Stimulated activated CD8-positive, alpha-beta memory T cell treated with anti-CD3 and anti-CD28 coated beads, Interleukin-7, amount 100 ng/mL, for 4 hours (primary cell): ENCODE measurements at places on chromosomes 7 and 10.

DNA sequence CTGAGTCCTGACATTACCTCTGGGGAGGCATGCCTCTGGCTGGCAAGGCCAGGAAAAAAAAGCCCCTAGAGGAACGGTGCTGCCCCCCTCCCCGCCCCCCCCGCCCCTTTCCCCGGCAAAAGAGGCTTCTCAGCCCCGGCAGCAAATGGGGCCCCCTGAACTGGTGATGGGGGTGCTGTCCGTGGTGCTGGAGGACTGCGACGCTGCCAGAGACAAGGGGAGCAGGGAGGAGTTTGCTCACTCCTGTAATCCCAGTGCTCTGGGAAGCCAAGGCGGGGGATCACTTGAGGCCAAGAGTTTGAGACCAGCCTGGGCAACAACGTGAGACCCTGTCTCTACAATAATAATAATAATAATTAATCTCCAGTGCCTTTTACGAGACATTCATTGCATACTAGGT, 23.7 kb downstream of the SRRM3 start:
- DNase-seq = no peak

GRCh38 chr7:18941207-18941606, 176.2 kb downstream of the TWIST1 start:
- DNase-seq = no peak

DNA sequence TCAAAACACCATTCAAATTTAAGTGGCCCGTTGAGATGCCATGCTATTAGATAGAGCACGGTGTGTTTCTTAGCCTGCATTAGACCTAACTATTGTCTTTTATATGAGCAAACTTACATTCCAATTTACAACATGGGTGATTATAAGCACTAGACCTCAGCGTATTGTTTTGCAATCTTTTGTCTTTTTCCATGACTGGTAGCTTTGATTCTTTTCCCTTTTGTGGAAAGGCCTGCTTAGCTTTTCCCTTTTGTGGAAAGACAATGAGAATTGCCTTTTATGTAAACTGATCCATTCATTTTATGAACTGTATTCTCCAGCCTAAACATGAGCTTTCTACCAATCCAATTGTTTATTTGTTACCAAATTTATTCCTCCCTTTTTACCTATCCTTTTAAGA, 823.1 kb downstream of the CCSER2 start:
- DNase-seq = no peak

- DNase-seq = no peak
These were observed 16.0 kb downstream of the CHST15 start for GRCh38 chr10:124077208-124077993.

- DNase-seq = no peak
These were observed 67.1 kb downstream of the IKZF1 start for GRCh38 chr7:50371551-50372021.

GRCh38 chr10:11443468-11444154, 167.8 kb downstream of the USP6NL start:
- DNase-seq = no peak

DNA sequence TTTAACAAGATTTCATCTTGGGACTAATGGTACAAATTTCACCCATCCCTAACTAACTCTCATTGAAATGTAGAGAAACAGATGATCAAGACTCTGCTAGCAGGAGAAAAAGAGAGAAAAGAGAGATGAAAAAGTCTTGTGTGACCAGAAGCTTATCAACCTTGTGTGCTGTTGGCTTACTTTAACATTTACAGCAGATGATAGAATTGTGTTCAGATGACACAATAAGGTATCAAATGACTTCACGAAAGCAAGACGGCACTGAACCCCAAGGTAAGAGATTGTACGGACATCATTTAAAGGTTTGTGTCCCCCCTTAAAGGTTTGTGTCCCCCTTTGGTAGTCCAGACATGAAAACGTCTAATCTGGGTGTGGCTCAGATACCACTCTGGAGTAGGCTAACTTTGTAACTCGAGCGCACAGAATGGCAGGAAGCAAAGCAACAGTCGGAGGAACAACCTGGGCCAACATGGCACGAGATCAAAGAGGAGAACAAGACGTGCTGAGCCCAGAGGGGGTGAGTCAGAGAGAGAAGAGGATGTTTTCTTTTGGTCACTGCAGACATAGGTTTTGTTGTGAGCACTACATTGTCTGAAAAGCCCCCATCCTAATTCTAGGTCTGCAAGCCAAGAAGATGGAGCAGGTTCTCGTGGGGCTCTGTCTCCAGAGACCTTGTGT, 10.4 kb upstream of the LMBR1 start:
- DNase-seq = peak; percentile 3

DNA sequence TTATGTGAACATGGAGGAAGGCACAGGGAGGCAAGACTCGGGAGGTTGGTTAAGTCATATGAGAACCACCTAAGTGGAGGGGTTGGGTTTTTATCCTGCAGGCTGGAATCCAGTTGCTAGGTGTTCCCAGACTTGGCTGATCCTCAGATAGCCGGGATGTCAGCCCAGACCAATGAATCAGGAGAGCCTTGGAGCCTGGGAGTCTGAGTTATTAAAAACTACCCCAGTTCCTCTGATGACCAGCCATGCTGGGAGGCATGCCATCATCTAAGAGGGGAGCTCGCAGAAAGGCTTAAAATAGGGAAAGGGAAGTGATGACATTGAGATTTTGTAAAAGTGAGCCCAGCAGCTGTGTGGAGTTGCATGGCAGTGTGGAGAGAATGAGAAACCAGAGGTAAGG, 238.1 kb downstream of the ZNF248 start:
- no peak for DNase-seq

DNA sequence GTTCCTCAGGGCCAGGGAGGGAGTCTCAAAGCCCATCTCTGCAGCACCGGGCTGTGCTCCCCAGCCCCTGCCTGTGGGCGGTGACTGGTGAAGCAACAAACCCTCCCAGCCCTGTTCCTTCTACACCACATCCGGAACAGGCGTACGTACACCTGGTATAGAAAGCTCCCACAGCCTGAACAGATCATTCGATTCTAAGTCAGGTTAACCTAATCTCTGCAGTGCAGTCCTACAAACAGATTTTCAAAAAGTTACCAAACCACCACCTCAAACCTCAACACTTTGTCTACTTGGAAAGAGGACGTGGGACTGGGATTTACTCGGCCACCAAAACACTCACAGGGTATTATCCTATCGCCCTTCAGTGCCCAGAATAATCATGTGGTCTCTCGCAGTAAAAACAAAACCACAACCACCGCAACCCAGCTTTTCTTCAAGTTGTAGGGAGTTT, 238.4 kb downstream of the DIP2C start:
- peak; percentile 34 for DNase-seq

DNA sequence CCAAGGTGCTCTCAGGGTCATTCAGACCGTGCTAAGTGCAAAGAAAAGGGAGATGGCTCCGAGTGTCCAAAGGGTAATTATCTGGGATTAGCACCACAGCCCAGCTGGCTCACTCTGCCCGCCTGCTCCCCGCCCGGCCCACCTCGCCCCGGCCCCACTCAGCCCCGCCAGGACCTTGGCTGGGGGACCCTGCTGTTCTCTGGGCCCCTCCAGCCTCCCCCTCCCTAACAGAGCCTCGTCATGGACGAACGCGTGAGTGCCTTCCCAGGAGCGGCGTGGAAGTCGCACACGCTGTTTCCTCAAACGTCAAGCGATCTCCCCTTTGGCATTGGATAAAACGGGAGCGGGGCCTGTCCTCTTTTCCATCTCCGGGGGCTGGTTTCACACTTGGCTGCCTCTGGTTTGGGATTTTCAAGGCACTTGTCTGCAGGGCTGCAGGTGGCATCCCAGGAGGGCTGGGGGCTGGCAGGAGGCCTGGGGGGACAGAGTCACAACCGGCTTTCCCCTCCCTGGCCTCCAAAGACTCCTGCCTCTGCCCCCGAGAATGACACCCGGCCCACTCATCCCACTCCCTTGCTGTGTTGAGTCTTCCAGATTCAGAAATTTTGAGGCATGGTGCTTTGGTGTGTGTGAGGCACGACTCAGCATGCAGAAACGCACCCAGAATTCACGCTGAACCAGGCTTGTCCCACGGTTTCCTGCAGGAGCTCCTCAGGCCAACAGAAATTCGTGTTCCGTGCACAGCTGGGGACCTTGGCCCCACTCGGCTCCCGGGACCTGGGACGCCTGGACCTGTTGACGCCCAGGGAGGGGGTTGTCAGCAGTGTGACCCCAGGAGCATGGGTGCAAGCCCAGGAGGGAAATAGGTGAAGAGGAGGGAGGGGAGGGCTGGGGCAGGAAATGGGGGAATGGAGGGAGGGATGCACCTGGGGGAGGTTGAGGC, 110.0 kb downstream of the PDGFA start:
- DNase-seq = no peak

GRCh38 chr7:126362746-126363145, 890.0 kb downstream of the GRM8 start:
- no peak for DNase-seq

DNA sequence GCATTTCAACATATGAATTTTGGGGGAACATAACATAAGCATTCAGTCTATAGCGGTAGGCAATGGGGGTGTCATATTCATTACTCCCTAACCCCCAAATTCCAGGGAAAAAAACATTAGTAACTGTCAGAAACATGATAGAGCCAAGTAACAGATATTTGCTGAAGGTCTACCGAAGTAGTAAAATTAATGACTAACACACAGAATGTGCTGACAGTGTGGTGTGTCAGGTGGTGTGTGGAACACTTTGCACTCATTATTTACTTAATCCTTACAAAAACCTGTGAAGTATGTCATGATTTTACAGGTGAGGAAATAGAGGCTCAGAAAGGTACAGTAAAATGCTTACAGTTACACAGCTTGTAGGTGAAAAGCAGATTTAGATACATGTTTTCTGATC, 85.4 kb upstream of the RHOBTB1 start:
- DNase-seq = no peak

DNA sequence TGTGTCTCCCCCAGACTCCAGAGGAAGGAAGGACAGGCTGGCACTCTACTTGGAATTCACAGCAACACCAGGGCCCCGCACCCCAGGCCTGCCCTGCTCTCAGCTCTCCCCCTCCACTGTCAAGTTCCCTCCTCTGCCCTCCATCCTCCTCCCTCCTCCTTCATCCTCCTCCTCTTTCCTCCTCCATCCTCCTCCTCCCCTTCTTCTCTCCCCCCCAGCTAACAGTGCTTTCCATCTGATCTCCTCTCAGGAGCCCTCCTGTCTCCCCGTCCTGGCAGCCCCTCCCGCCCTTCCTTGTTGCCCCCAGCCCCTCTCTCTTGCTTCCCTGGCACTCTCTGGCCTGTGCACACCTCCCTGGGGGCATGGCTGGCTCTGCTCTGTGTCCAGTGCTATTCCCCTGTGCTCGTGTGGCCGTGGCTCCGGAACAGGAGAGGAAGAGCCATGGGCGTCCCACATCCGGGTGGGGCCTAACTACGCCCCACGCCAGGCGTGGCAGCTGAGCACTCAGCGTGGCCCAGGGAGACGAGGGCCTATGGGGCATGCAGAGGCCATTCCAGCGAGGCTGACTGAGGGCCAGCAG, 64.2 kb downstream of the PWWP2B start:
- no peak for DNase-seq

DNA sequence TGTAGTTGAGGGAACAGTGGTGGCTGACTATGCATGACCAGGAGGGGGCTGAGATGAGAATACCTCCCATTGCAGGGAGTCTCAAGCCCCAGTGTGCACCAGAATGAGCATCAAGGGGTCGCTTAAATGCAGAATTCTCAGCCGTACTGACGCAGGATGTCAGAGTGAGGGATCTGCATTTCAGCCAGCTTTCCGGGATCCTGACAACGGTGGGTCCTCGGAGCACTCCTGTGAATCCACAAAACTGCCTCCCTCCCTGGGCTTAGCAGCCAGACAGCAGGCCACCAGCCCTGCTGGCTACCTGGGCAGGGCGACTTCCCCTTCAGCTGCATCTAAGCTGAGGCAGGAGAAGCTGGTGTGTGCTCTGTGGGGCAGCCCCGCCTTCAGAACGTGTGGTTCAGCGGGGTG, 21.8 kb upstream of the LOXL4 start:
- DNase-seq = no peak

- DNase-seq = no peak
These were observed 50.6 kb upstream of the STRIP2 start for GRCh38 chr7:129383542-129384132.

DNA sequence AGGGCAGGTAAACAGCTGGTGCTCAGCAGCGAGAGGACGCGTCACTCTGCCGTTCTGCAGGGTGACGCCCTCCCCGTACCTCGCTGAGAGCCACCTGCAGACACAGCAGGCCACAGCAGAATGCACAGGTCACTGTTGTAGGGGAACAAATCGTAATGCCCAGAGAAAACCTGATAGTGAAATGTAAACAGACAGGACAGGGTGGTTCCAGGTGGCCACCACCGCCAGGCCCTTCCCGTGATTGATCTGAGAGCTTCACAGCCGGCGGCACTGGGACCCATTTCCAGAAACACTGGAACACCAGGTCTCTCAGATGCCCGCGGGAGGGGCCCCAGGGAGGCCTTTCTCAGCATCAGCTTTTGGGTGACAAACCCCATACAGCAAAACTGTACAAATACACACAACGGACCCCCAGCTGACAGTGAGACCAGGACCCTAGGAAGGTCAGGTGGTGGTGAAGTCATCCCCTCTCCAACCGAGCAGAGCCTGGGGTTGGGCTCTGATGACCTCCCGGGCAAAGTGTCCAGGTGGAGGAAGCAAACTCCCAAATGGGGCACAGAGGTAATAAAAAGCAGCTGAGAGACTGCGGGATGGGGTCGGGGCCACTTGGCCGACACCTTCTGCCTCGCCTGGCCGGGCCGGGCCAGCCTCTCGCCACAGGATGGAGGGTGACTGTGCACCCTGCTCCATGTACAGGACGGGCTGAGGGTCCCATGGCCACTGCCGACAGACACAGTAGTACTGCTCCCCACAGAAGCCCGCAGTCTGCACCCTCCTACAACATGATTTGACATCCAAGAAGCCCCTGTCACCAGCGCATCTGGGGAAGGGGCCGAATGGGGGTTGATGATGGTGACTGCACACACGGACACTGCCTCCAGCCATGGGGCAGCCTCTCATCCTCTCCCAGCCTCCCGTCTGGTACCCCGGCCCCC, 4.6 kb downstream of the BHLHA15 start:
- no peak for DNase-seq

DNA sequence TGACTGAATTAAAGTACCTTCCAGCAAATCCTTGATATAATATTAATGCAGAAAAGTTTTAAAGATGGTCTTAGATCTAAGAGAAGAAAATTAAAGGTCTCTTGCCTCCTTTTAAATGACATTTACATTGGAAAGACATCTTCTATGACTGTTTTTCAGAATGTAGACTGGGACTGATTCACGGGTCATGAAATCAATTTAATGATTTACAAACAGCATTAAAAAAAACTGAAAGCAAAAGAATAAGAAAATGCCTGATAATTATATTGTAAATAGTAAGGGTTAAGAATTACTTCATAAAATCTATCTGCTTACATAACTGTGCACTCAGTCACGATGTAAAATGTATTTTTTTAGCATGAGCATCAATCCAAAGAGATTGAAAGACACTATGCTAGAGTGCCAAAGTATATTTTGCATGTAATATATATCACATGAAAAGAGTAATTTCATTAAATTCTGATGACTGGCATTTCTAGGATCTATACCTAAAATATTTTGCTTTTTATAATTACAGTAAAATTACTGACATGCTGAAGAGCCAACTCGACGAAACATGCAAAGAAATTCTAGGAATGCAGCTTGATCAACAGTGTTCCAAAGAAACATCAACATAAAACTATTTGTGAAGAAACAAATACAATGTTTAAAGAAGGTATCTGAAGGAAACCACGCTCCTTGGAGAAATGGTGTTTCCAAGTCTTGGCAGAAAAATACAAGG, 35.1 kb downstream of the RTKN2 start:
- DNase-seq = no peak
